ENCODE measurements at places on chromosomes 7 and 10. TPM values are rescaled to one million over a fixed set of nuclear protein-coding genes. Genes with fewer than 3 reads are reported as not detected.

- DNase-seq, result peak; percentile 54
- peaks cover 50% of the 10 kb centered on the region for H3K4me1 ChIP-seq
- H3K27ac ChIP-seq, result peak overlapping the region; percentile 93
- no peaks in the 10 kb centered on the region for H3K36me3 ChIP-seq
Observed at GRCh38 chr10:110818311-110819256, 53.1 kb upstream of the PDCD4 start.

- DNase-seq, result no peak
- H3K27me3 ChIP-seq, result no peaks in the 10 kb centered on the region
- no peak overlapping the region for H3K4me3 ChIP-seq
- H3K27ac ChIP-seq, result no peak overlapping the region
- H3K36me3 ChIP-seq, result no peaks in the 10 kb centered on the region
Observed at GRCh38 chr10:129085811-129086210, 381.2 kb upstream of the MGMT start.

GRCh38 chr7:145398758-145399157 is 562.9 kb upstream of the TPK1 start:
- no peaks in the 10 kb centered on the region for H3K36me3 ChIP-seq
- H3K4me1 ChIP-seq, result no peaks in the 10 kb centered on the region
- no peaks in the 10 kb centered on the region for H3K27me3 ChIP-seq
- DNase-seq, result no peak
- no peak overlapping the region for H3K4me3 ChIP-seq
- H3K27ac ChIP-seq, result no peak overlapping the region

DNA sequence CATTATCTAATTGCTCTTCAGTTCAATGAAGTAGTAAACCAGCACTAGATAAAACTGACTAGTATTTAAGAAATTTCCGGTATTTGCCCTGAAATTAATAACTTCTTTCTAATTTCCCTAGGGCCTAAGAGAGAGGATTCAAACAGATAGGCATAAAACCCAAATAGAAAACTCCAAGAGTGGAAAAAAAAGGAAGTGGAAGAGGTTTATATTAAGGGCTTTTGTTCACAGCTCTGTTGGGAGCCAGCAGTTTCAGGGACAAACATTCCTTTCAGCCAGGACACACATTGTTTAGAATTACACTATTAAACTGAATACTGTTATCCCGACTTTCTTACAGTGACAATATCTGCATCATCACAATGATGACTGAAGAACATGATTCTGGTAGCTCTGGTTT is 3.6 kb downstream of the ODAD2 start:
- DNase-seq, result no peak
- no peak overlapping the region for H3K4me3 ChIP-seq
- H3K4me1 ChIP-seq, result no peaks in the 10 kb centered on the region
- H3K27ac ChIP-seq, result no peak overlapping the region
- no peaks in the 10 kb centered on the region for H3K36me3 ChIP-seq

- H3K27me3 ChIP-seq, result no peaks in the 10 kb centered on the region
- H3K27ac ChIP-seq, result no peak overlapping the region
- peak; percentile 27 for DNase-seq
- peaks cover 3% of the 10 kb centered on the region for H3K4me1 ChIP-seq
- no peak overlapping the region for H3K4me3 ChIP-seq
Observed at GRCh38 chr7:128108129-128108528, 76.9 kb upstream of the LRRC4 start.

DNA sequence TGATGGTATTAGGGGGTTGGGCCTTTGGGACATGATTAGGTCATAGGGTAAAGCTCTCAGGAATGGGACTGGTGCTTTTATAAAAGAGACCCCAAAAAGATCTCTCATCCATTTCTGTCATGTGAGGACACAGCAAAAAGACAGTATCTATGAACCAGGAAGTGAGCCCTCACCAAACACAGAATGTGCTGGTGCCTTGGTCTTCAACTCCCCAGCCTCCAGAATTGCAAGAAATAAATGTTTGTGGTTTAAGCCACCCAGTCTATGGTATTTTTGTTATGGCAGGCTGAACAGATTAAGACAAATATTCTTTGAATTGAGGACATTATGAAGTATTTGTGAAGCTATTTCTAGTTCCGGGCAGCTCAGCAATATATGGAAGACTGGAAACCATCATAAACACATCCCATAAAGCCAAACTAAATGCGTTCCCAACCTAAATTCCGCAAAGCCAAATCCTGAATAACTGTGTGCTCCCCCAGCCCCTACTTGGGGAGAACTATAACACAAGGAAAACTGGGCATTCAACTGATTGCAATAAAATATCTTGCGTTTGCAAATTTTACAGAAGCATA is 153.7 kb downstream of the GALNT17 start:
- H3K4me1 ChIP-seq, result no peaks in the 10 kb centered on the region
- no peak overlapping the region for H3K4me3 ChIP-seq
- no peak for DNase-seq
- no peaks in the 10 kb centered on the region for H3K36me3 ChIP-seq
- H3K27me3 ChIP-seq, result no peaks in the 10 kb centered on the region
- no peak overlapping the region for H3K27ac ChIP-seq

GRCh38 chr10:121171825-121172787 is 320.9 kb downstream of the WDR11 start:
- no peak overlapping the region for H3K4me3 ChIP-seq
- no peaks in the 10 kb centered on the region for H3K27me3 ChIP-seq
- no peak for DNase-seq
- no peak overlapping the region for H3K27ac ChIP-seq
- H3K4me1 ChIP-seq, result no peaks in the 10 kb centered on the region

GRCh38 chr10:73096041-73096448 is 621 bp downstream of the P4HA1 start:
- H3K4me3 ChIP-seq, result peak overlapping the region; percentile 83
- no peaks in the 10 kb centered on the region for H3K36me3 ChIP-seq
- DNase-seq, result peak; percentile 58
- no peaks in the 10 kb centered on the region for H3K4me1 ChIP-seq

Gene RBP4
- total RNA-seq, result 813 TPM

Gene FEZF1
- total RNA-seq, result not detected

Gene TWIST1
- 60.0 TPM for total RNA-seq

Gene PDCD4
- 101 TPM for total RNA-seq
